Fibroblast of villous mesenchyme (primary cell): ENCODE measurements at places on chromosomes 4 and X. TPM values are rescaled to one million over a fixed set of nuclear protein-coding genes. Genes with fewer than 3 reads are reported as not detected.
A peak's percentile ranks its signal among the peaks of the same experiment; 100 is the strongest.

ADH7 gene
- total RNA-seq, result not detected in 2 replicates

RBMX2 gene
- total RNA-seq, result 17.3 and 17.4 TPM in 2 replicates

MAGEC3 gene
- total RNA-seq, result not detected in 2 replicates

SMIM31 gene
- not detected in 2 replicates for total RNA-seq

GRCh38 chr4:1010395-1011021, 918 bp upstream of the FGFRL1 start:
- DNase-seq, result peak; percentile 87

GRCh38 chr4:186845137-186845842, 121.6 kb upstream of the FAT1 start:
- DNase-seq, result peak; percentile 96

DNA sequence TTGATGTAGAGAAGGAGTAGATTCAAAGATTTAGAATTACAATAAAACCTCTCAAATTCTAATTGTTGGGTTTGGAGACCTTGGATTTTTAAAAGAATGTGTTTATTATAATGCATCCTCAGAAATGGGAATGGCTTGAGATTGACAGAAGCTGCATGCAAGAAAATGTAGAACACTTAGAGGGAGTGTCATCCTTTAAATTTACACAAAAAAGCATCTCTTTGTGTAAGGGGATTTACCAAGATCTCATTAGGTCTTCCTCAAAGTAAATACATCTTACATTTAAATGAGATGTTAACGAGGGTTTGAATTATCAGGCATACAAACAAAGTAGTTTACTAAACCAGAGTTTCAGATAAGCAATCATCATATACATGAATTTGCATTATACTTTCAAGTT, 615.0 kb downstream of the FAM133A start:
- no peak for DNase-seq

DNA sequence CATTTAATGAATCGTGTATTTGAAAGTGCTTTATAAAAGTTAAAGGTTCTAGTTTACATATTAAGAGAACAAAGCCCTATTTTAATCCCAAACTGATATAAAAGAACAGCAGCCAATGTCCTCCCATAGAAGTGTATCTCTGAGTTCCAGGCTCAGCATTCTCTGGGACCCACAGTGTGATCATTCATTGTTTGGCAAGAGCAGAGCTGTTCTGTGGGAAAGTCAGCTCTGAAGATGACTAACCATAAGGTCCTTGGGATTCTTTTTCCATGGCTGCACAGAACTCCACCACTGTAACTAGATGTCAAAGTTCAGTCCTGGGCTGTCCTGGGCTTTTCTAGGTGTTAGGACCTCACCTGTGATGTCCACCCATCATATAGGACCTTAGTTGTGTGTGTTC, 157.0 kb upstream of the TLL1 start:
- DNase-seq, result no peak

GRCh38 chrX:140141444-140142029, 176.2 kb upstream of the CXorf66 start:
- peak; percentile 19 for DNase-seq

GRCh38 chr4:186628058-186628711, 72.8 kb upstream of the MTNR1A start:
- no peak for DNase-seq

DNA sequence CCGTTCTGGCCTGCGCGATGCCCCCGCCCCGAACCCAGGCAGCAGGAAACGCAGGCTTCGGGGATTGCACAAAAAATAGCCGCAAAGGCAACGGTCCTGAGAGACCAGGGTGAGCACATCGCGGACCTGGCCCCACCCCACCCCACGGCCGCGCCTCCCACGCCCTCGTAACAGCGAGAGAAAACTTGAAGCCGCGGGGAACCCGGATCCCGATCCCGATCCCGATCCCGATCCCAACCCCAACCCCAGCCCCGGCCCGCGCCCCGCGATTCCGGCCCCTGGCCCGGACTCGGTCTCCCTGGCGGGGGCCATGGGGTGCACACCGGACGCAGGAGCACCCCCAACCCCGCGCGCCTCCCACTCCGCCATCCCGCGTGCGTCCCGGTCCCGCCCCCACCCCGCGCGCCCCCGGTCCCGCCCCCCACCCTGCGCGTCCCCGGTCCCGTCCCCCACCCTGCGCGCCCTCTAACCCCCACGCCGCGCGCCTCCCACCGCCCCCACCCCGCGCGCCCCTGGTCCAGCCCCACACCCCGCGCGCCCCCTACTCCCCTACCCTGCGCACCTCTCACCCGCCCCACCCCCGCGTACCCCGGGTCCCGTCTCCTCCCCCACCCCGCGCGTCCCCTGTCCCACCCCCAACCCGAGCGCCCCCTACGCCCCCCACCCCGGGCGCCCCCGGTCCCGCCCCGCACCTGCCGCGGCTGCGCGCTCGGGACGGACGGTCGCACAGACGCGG, 29.0 kb downstream of the NOP14 start:
- DNase-seq, result peak; percentile 72
